HAP-1 (cell line): ENCODE measurements at places on chromosomes 6 and 20.

DNA sequence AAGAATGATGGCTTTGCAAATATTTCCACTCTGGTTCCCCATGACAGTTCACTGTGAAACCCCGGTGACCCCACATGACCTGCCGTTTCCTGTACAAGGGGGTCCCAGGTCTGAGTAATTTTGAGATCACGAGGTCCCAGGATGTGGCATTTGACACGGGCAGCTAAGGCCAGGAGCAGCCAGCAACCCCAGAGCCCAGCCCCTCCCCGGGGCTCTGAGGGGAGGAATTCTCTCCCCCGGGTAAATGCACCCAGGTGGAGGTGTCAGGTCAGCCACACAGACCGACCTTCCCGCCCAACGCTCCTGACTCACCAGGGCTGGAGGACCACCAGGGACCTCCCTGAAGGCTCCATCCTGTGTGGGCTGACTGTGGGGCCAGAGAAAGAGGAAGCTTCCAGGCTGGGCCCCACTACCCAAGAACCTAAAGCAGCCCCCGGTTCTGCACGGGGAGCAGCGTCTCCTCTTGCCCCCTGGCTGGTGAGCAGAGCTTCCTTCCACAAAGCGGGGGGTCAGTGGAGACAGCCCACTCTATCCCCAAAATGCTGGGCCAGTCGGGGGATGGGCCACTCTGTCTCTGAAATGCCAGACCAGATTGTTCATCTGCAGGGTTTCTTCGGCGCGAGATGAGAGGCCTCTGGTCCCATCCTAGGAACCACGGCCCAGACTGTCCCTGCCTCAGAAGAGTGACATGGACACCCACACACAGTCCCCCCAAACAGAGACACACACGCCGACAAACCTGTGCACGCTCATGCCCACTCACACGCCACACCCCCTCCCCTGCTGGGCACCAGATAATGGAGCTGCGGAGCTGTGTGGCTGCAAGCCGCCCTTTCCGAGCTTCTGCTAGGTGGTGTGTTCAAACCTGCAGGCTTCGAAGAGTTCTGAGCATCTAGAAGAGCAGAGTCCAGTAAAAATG is 23.4 kb upstream of the SLCO4A1 start:
- no peak for DNase-seq

DNA sequence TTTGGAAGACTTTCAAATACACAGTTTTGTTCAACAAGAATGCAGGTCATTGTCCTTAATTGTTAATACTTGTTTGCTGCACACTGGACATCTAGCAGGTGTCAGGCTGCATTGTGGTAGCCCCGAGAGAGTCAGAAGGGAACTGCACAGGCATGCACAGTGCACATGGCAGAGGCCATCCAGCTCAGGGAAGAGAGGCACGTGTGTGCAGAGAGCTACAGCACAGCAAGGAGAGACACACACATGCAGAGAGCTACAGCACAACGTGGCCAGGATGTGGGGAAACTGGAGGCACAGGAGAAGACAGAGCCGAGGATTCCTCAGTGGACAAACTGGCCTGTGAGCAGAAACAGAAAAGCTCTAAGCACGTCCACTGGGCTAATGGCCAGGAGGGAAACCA is 272.0 kb downstream of the SMOC2 start:
- no peak for DNase-seq

DNA sequence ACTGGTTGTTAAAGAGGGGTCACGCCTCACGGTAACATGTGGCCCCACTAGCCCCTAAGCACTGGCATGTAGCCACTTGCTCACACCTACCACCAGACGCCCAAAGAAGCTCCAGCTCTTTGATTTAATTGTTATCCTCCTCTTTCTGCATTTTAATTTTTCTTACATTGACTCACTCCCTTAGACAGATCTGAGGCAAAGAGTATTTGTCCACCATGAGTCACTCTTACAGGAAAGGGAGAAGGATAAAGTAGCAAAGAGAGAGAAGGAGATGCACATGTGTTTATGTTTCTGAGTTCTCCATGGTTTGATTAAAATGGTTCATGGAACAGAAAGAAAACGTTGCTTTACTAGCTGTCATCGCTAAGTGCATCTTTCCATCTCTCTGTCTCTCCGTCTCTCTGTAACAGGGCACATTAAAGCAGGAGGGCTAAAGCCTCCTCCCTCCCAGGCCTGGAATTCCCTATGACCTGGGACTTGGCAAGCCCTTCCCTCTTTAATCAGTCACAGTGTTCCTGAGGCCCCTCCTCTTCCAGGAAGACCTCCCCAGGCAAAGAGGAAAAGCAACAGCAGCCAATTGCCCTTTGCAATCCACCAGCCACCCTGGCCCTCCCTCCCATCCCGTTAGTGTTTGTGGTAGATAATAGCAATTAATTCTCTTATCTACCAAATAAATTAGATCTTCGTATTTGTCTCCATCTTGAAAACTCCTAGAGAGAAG is 112.8 kb upstream of the TSHZ2 start:
- no peak for DNase-seq

- DNase-seq = no peak
These were observed 98.0 kb downstream of the ERMARD start for GRCh38 chr6:169849396-169849795.

- no peak for DNase-seq
These were observed 9.3 kb downstream of the DUSP15 start for GRCh38 chr20:31861135-31861384.

- DNase-seq = no peak
These were observed 49.9 kb downstream of the ATG5 start for GRCh38 chr6:106275692-106276091.

DNA sequence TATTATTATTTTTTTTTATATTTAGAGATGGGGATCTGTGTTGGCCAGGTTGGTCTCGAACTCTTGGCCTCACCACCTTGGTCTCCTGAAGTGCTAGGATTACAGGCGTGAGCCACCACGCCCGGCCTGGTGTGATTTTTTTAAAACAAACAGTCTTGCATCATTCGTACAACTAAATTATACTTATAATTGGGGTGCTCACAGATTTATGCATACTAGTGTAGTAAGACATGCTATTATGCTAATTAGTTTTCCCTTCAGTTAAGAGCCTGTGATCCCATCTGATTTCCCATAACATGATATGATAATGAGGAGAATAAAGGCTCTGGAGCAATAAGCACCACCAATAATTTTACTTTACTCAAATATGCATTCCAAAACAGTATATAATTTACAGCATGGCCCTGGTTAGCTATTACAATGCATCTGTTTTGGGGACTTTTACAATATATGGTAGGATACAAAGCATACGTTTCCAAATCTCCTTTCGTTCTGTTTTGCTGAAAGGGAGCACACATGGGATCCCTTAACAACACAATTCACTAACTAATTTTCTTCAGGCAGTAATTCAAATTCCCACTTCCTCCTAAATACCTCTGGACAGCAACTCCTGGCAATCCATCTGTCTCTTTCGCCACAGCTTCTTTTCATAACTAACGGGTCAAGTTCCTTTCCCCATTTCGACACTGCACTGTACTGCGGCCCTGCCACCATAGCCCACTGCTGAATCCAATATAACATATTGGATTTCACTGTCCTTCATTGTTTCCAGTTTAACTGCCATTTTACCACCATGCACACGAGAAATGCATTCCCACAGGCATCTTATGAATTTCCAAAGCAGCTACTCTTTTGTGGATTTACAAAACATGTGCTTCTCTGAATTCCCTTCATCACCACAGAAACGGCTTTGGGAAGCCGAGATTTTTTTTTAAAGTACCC is 1.7 kb downstream of the NUDT3 start:
- peak; percentile 81 for DNase-seq

DNA sequence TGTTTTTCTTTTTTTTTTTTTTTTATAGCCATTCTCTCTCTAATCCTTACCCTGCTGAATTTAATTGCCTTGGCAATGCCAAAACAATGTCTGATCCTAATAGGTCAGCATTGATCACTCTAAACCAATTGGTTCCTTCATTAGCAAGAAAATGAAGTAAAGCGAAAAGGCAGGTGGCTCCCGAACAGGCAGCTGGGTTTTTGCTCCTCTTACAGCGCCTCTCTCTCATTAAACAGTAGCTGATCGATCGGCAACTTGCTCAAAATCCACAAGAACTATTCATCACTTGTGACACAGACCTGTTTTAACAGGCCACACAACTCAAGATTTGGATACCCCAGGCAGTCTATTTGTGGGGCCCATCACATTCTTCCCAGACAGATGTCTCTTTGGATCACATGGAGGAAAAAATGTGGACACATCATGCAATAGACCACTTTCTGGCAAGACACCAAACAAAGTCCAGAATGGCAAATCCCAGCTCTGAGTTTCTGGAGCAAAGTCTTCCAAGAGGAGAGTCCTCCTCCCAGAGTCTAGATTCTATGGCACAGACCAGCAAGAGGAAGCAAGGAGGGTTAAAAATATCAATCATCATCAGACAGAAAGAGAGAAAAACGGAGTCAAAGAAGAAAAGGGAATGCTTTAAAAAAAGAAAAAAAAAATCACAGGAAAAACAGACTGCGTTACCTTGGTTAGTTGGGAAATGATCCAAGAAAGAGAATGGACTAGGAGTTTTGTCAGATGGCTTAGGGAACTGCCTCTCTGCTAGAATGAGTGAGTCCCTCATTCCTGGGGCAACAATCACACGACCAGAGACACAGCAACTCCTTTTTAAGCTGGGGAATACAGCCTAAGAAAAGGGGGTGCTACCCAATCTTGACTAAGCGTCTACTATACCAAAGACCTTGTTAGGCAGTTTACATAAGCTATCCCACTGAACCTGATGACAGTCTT is 247.8 kb downstream of the BTBD9 start:
- DNase-seq = no peak

DNA sequence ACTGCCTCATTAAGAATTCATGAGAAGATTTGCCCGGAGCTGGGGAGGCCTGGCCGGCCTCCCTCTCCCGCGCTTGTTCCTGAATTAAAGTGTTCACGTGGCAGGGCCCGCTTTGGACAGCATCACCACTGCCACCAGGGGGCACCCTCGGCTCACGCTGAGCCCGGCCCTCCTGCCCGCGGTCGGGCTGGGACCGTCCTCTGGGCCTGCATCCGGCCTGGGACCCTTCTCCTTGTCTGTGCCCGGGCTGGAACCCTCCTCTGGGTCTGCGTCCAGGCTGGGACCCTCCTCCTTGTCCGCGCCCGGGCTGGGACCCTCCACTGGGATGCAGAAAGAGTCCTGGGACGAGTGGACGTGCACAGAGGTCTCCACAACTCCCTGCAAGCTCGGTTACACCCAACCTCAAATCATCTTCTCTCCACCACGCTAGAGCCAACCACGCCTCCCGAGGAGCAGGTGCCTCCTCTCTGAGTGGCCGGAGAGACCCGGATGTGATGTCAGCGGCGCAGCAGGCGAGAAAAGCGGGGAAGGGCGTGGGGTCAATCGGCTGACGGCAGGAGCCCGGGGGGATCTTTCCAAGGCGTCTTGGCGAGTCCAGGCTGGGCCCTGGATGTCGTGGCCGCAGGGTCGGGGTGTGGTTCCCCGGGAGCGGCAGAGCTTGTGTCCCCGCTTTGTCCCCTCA is 50.9 kb upstream of the DACT2 start:
- peak; percentile 36 for DNase-seq

DNA sequence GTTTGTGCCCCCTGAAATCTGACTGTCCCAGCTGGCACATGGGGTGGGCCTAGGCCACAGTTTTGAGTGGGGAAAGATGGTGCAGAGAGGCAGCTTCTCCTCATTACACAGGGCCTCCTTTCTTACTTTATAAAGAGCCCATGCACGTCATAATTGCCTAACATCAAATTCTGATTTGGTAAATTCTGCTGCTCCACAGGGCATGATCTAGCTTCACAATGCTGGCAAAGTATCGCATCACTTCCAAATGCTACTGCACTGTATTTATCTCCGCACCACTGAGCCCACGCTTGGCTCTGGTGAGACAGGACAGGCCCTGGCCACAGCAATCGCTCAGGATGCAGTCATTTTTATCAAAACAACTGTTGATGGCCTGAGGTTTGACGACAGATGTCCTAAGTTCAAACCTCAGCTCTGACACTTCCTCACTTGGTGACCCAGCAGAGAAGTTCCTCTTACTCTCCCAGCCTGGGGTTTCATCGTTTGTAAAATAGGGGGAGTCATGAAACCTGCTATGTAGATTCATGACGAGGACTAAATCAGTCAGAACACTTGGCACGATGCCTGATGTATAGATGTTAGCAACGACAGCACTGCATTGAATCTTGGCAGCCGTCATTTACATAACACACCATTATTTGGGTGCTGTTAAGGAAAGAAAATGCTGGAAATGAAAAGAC is 187.9 kb downstream of the TTLL2 start:
- DNase-seq = no peak
